ENCODE measurements at places on chromosomes 5 and 9.

- DNase-seq, result no peak
These were observed 32.5 kb downstream of the RXRA start for GRCh38 chr9:134358662-134359319.

GRCh38 chr9:69140123-69140735 lies 33.8 kb upstream of the TJP2 start:
- no peak for DNase-seq

DNA sequence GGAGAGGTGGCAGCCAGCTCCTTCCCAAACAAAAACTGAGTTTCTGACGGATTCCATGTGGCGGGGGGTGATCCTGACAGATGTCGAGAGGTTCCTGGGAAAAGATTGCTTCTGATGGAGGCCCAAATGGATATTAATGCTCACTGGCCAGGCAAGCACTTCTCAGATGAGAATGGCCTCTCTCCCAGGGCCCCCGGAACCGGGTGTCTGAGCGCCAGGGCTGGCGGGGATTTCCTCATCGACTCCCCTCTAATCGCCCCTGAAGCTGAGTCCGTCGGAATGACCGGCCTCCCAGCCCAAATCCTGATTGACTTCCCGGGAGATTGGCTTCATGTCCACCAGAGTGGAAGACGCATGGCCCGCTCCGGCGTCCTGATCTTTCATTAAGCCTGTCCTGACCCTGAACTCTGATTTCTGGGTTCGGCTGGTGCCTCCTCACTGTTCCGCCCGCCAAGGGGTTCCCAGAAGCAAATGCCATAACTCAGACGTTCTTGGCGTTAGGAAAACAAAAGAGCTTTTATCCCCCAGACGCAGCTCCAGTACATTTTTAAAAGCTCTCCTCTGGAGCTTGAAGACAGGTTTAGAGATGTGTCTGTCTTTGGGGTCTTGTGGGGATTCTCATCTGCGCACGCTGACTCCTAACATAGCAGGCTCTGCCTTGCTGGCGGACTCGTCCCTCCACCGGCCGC lies 17.6 kb downstream of the FIBCD1 start:
- DNase-seq, result peak; percentile 49

DNA sequence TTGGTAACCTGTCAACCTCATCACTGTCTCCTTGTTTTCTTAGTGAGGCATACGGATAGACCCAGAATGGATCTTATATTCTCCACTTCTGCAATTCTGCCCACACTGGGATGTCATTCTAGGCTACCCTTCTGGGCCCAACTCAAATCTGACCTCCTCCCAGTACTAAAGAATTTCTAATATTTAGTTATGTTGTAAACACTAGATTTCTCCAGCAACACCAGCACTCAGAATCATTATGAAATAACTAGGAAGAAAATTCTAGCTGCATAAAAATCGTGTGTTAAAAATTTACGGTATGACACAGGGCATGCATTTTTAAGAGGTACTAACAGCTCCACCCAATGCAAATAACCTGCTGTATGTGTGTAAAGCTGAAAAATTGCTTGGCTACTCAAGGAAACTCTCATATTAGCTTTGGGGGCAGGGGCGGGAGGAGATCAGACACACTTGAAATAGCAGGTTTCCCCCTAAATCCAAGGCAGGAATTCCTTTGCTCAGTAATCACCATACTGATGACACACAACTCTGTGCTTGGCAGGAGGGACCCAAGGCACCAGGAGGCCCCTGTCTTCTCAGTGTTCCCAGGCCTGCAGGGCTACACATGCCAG lies 27.3 kb downstream of the MACROH2A1 start:
- DNase-seq, result no peak

- DNase-seq, result no peak
These were observed 62.9 kb downstream of the DRD1 start for GRCh38 chr5:175381130-175381529.

- DNase-seq, result peak; percentile 81
These were observed 60.5 kb downstream of the MAP1B start for GRCh38 chr5:72167804-72168203.

Measured in muscle of leg (tissue), 16 donors.